ENCODE measurements at places on chromosomes 7 and 10.
A peak's percentile ranks its signal among the peaks of the same experiment; 100 is the strongest.

GRCh38 chr7:36387435-36388231 lies 2.0 kb upstream of the ANLN start:
- no peak for DNase-seq

DNA sequence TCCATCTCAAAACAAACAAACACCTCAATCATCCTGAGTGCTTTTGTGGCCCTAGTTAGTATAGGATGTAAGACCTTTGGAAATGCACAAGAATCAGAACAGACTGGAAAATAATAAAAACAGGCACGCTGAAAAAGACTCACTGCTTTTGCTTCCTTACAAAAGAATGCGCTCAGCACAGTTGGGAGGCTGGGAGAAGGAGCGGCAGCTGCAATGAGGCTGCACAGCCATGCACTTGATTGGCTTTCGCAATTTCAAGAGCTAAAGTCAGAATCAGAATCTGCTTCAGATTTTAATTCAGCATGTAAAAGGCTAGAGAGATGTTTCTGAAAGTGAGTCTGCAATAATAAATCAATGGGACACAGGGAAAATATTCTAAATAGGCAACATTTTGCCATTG lies 97.2 kb downstream of the FRMD4A start:
- DNase-seq: no peak

- DNase-seq: peak; percentile 68
Measured at GRCh38 chr10:100341953-100342626, 4.9 kb upstream of the SCD start.

- DNase-seq: no peak
Measured at GRCh38 chr7:142365410-142365842, 107.6 kb upstream of the PRSS58 start.

DNA sequence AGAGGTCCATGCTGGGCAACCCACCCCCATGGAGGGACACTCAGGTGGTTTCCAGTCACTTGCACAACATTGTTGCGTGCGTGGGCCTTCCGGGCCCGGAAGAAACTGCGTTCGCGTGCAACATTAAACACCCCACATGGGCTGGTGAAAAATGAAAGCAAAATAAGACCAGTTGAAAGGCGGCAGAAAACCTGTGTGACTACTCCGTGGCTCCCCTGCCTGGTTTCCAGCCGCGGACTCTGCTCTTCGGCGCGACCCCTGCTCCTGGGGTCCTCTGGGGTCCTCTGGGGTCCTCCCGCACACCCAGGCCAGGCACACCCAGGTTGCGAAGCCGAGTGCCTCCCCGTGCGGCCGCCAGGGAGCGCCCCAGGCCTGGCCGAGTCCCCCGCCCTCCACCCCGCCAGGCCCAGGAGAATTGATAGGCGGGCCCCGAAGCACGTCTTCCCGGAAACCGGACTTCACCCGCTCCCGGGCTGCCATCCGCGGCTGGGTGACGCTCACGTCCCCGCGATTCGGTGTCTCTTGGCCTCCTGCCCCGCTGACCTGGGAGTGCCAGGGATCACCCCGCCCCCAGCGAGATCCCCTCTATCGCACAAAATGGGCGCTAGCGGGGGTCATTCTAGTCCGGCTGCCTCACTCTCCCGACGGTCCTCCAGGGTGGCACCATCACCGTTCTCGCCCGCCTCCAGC lies 1.9 kb upstream of the SH2D4B start:
- DNase-seq: no peak

- peak; percentile 15 for DNase-seq
Measured at GRCh38 chr7:44320141-44320540, 5.3 kb downstream of the CAMK2B start.

- DNase-seq: no peak
Measured at GRCh38 chr10:12928571-12928970, 72.9 kb downstream of the CCDC3 start.

- peak; percentile 62 for DNase-seq
Measured at GRCh38 chr7:149147752-149148653, 750 bp downstream of the ZNF398 start.

GRCh38 chr7:44196450-44196872 lies 4.3 kb upstream of the YKT6 start:
- DNase-seq: peak; percentile 57

DNA sequence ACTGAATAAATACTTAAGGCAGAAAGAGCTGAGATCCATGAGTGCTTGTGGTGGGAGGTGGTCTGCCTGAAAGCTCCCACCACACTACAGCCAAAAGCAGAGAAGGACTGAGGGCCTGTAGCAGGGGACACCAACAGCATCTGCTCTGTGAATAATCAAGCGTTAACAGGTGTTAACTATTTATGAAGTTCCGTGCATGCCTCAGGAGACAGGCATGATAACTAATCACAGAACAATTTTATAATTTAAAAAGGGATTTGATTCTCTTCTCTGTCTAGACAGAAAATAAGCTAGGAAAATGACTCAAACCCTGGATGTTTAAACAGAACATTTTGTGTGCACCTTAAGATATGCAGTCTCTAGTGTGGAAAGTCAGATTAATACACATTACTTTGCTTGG lies 61.5 kb upstream of the GHITM start:
- no peak for DNase-seq

DNA sequence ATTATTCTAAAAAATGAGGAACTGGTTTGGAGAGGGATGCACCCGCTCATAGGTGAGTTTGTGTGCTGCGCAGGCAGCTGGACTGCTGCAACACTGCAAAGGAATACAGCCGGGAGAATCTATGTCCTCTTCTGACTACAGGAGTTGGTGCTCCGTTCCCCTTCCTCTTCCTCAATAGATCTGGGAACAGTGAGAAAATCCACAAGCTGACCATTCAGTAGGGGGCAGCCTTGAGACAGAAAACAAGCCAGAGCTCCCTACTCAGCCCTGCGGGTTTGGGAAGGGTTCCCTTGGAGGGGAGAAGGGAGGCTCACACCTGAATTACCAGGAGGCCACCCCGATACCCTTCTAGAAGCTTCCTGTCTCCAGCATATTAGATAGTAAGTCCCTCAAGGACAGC lies 87.3 kb upstream of the FOXI2 start:
- peak; percentile 6 for DNase-seq

DNA sequence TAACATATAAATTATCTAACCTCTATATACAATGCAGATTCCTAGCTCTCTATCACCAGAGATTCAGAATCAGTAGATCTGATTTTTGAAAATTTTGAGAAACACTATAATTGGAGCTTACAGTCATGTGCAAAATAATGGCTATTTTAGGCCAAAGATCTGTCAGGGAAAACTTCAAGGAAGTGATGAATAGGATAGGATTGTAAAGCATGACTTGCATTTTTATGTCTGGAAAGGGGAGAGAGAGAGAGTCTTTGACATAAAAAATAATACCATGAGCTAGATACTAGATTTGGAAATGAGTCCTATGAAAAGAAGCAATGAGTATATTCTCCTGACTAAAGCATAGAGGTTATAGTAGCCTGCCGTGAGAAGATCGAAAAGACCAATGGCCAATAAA lies 181.1 kb downstream of the SDHAF3 start:
- peak; percentile 73 for DNase-seq

GRCh38 chr7:11760372-11760771 lies 71.6 kb downstream of the THSD7A start:
- peak; percentile 14 for DNase-seq

- no peak for DNase-seq
Measured at GRCh38 chr10:43196131-43196980, 58.1 kb downstream of the CSGALNACT2 start.

DNA sequence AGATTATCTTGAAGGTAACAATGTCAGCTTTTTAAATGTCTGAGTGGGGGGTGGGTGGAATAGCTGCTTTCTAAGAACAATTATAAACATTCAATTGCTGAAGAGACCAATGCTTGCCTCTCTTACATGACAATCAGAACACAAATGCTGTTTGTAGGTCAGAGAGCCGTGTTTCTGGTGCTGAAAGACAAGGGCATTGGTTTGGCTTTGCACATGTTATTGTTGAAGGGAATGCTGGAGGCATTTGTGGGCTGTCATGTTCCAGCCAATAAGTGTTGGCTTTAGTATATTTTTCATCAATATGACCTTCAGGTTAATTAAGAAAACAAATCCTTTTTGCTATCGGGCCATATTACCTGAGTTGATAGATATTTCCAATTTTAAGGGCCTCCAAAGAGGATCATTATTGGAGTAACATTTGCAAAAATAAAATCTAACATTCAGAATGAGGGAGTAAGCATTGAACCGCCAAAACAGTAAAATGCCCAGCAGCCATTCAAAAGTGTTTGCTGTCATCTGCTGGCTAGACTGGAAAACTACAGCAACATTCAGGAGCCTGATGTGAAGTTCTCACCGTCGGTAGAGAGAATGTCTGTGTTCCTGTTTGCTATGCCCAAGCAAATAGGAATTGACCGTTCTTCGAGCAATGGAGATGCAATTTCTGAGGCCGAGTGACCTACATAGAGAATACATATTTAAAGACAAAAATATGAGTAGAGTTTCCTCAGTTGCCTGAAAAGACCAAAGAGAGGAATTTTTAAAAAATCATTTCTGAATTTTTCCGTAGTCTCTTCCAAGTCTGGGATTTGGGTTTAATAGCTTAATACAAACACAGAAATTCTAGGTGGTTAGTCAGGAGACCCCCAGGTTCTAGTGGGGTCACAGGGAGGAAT lies 118.9 kb downstream of the APBB1IP start:
- peak; percentile 52 for DNase-seq

- DNase-seq: no peak
Measured at GRCh38 chr10:126448091-126448490, 59.8 kb upstream of the ADAM12 start.

DNA sequence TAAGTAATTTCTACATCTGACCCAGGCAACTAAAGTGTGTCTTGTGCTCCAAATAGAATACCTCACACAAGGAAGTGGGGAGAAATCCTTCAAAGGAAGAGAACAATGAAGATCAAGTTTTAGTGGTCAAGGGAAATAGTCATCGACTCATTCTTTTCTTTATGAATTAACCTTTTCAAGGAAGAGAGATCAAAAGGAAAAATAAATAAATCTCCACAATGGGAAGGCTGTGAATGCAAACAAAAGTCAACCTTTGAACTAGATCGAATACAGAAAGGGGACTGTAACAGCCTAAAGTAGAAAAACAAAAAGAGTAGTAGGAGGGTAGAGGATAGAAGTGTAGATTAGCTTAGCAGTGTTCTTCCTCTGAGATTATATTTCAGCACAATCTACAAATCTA lies 274.6 kb upstream of the COBL start:
- no peak for DNase-seq

DNA sequence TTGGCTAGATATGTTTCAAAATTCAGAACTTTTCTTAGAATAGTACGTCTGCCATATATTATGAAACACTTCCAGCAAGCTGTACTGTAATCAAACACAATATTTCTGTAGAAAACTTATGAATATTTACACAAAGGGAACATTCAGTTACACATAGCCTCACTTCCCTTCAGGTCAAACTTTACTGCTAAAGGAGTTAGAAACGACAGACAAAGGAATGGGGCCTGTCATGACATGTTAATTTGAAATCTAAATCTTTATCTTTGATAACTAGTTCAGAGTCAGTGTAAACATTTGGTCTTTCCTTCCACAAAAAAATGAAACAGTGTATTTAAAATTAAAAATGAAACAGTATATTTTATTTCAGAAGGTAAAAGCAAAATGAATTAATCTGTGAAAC lies 1.0 kb upstream of the CROT start:
- DNase-seq: no peak

DNA sequence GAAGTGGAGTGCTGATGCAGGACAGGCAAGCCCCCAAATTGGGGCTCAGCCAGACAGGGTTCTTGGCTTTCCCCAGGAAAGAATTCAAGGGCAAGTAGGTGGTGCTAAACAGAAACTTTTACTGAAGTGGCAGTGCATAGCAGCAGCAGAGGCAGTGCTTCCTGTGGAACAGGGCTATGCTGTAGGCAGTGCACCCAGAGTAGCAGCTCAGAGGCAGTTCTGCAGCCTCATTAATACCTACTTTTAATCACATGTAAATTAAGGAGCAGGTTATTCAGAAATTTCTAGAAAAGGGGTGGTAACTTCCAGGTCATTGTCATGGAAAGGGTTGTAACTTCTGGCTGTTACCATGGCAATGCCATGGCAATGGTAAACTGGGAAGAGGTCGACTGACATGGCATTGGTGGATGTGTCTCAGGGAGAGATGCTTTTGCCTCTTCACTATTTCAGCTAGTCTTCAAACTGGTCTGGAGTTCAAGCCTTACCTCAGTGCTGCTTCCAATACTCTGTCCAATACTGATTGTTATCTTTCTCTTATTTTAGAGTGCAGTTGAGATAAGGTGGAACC lies 29.2 kb downstream of the PRSS58 start:
- DNase-seq: no peak

GRCh38 chr10:44245601-44245938 lies 139.3 kb downstream of the CXCL12 start:
- peak; percentile 8 for DNase-seq

DNA sequence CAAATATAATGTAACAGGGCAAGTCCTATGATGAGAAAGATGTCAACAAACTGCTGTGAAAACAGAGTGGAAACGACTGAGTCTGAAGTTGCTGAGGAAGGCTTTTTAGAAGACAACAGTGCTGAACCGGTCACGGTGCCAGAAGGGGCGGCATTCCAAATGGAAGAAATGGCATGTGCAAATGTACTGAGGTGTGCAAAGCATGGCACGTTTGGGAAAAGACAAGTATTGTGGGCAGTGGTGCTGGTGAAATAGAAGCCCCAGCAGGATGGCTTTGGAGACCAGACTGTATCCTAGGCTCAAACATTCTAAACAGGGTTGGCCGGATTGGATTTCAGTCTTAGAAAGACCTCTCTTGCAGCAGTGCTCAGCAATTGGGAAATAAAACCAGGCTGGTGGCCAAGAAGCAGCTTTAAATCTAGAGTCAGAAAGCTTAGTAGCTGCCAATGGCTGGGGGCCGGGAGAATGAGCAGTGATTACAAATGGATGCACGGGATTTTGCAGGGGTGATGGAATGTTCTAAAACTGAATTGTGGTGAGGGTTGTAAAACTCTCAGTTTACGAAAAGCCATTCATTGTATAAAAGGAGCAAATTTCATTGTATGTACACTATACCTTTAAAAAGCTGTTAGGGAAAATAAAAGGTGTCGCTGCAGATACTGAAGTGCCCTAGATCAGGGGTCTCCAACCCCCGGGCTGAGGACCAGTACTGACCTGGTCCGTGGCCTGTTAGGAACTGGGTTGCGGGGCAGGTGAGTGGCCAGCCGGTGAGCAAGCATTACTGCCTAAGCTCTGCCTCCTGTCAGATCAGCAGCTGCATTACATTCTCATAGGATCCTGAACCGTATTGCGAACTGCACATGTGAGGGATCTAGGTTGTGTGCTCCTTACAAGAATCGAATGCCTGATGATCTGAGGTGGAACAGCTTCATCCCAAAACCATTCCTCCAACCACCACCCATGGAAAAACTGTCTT lies 141.6 kb downstream of the HIBADH start:
- peak; percentile 88 for DNase-seq

- no peak for DNase-seq
Measured at GRCh38 chr7:30251708-30252329, 32.6 kb upstream of the ZNRF2 start.

GRCh38 chr7:154767821-154768415 lies 235.0 kb downstream of the PAXIP1 start:
- no peak for DNase-seq

- DNase-seq: no peak
Measured at GRCh38 chr10:72263613-72264241, 10.0 kb upstream of the DDIT4 start.

GRCh38 chr10:37434091-37434490 lies 308.7 kb downstream of the ANKRD30A start:
- DNase-seq: peak; percentile 1

All from iris pigment epithelial cell (primary cell).